CD8-positive, alpha-beta memory T cell (primary cell): ENCODE measurements at places on chromosomes 3 and 15. TPM values are rescaled to one million over a fixed set of nuclear protein-coding genes. Genes with fewer than 3 reads are reported as not detected.
A peak's percentile ranks its signal among the peaks of the same experiment; 100 is the strongest.

GRCh38 chr3:33074217-33075067 lies 22.5 kb downstream of the GLB1 start:
- no peak overlapping the region for H3K27ac ChIP-seq
- peak; percentile 51 for DNase-seq
- H3K36me3 ChIP-seq, result peaks cover 7% of the 10 kb centered on the region

GRCh38 chr15:77160562-77161478 lies 89.9 kb upstream of the TSPAN3 start:
- H3K4me3 ChIP-seq, result no peak overlapping the region
- H3K27me3 ChIP-seq, result no peaks in the 10 kb centered on the region
- DNase-seq, result peak; percentile 39

- no peaks in the 10 kb centered on the region for H3K36me3 ChIP-seq
- no peak overlapping the region for H3K27ac ChIP-seq
- no peaks in the 10 kb centered on the region for H3K4me1 ChIP-seq
- no peak for DNase-seq
- H3K4me3 ChIP-seq, result no peak overlapping the region
- H3K27me3 ChIP-seq, result no peaks in the 10 kb centered on the region
Measured at GRCh38 chr3:17640466-17640865, 102.0 kb downstream of the TBC1D5 start.

GRCh38 chr15:45129651-45130129 lies at the start of the genes DUOX1 and DUOXA1:
Gene DUOX1 (plus strand): TSS chr15:45129994. CDS start chr15:45131967, 1,973 bp downstream.
Gene DUOXA1 (minus strand): TSS chr15:45129879. CDS start chr15:45123014, 6,865 bp downstream.
- H3K27ac ChIP-seq, result no peak within 1 kb of the TSS
- peaks cover 33% of the 10 kb centered on the region for H3K27me3 ChIP-seq
- no peaks in the 10 kb centered on the region for H3K4me1 ChIP-seq

GRCh38 chr3:6132684-6133432 lies 728.1 kb upstream of the GRM7 start:
- no peaks in the 10 kb centered on the region for H3K27me3 ChIP-seq
- no peak overlapping the region for H3K27ac ChIP-seq
- H3K4me1 ChIP-seq, result no peaks in the 10 kb centered on the region
- H3K4me3 ChIP-seq, result no peak overlapping the region
- no peaks in the 10 kb centered on the region for H3K36me3 ChIP-seq
- no peak for DNase-seq

- H3K4me1 ChIP-seq, result peaks cover 31% of the 10 kb centered on the region
- no peak overlapping the region for H3K27ac ChIP-seq
- H3K36me3 ChIP-seq, result no peaks in the 10 kb centered on the region
- no peak for DNase-seq
- H3K27me3 ChIP-seq, result no peaks in the 10 kb centered on the region
Measured at GRCh38 chr15:73602992-73603391, 30.2 kb downstream of the NPTN start.

DNA sequence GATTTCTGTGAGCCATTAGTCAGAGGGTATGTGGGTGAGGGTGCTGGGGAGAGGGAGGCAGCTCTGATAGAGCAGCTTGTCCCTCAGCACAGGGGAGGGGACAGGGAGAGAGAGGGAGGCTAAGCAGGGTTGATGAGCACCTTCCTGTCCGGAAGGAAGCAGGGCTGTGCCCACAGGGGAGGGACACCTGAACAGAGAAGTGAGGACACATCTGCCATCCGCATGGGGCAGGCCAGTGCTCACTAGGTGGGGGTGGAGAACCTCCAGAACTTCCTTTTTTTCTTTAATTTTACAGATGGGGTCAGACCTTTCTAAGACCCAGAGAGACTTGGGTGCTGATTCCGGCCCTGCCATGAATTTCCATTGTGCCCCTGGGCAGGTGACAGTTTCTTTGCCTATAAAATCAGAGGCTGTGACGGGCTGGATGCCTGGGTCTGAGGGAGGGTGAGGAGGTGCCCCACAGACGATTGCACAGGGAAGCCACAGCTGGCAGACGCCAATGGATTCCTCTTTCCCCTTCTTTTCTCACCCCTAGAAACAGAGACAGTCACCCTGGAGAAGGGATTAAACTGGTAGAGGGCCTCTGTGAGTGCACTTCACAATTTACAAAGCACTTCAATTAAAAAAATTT lies 4.1 kb upstream of the TGM5 start:
- no peak overlapping the region for H3K27ac ChIP-seq
- H3K36me3 ChIP-seq, result no peaks in the 10 kb centered on the region
- H3K27me3 ChIP-seq, result no peaks in the 10 kb centered on the region
- no peak for DNase-seq

DNA sequence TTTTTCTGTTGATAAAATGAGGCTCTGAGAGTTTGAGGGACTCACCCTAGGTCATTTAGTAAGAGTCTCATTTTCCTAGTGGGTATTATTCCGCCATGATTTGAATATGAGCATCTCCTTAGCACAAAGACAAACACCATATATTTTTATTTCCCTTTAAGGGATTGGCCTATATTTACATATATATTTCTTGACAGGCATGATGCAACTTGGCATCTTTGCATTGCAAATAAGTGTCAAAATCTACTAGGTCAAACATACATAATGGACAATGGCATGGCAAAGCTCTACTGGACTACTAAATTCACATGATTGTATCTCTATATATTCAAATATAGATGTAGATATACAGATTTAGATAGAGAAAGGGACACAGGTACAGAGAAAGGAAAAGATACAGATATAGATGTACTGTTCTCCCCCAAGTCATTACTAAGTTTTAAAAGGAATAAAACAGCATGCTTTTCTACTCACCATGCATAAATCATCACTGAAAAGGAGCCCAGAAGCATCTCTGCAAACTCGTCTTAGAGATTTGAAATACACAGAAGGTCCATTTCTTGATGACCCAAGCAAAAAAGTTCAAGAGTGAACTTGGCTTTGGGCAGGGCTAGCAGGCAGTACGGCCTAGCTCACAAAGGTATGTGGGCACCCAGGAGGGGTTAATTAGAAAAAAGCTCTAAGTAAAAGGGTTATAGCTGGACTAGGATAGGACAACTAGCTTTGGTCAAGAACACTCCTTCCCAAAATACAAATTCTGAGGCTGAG lies 495.8 kb downstream of the NTRK3 start:
- no peak overlapping the region for H3K27ac ChIP-seq
- no peaks in the 10 kb centered on the region for H3K36me3 ChIP-seq
- no peak overlapping the region for H3K4me3 ChIP-seq
- H3K27me3 ChIP-seq, result no peaks in the 10 kb centered on the region
- H3K4me1 ChIP-seq, result peaks cover 10% of the 10 kb centered on the region

CCRL2 gene
- total RNA-seq, result 3.0 TPM

PCYT1A gene
- 60.1 TPM for total RNA-seq

FOXB1 gene
- total RNA-seq, result 0.37 TPM

CHRM5 gene
- not detected for total RNA-seq

RYR3 gene
- not detected for total RNA-seq
